Foreskin keratinocyte (primary cell): ENCODE measurements at places on chromosomes 3 and 15. TPM values are rescaled to one million over a fixed set of nuclear protein-coding genes. Genes with fewer than 3 reads are reported as not detected.

Gene CLEC3B
- polyA plus RNA-seq, result not detected in 2 replicates

Gene ANXA2
- polyA plus RNA-seq, result 7,399 and 7,770 TPM in 2 replicates

Gene TIMP4
- 0.09 and 0.13 TPM in 2 replicates for polyA plus RNA-seq

Gene ANKUB1
- 0.45 and 0.48 TPM in 2 replicates for polyA plus RNA-seq

Gene MYL3
- not detected in 2 replicates for polyA plus RNA-seq

Gene KBTBD13
- not detected in 2 replicates for polyA plus RNA-seq

Gene CLRN1
- not detected in 2 replicates for polyA plus RNA-seq

Gene CHRNA7
- 0.22 and 0.38 TPM in 2 replicates for polyA plus RNA-seq

Gene PDIA3
- 463 and 468 TPM in 2 replicates for polyA plus RNA-seq

Gene DUOXA2
- not detected in 2 replicates for polyA plus RNA-seq

Gene TEX55
- polyA plus RNA-seq, result not detected in 2 replicates

Gene RTP1
- polyA plus RNA-seq, result not detected in 2 replicates

Gene MESP2
- polyA plus RNA-seq, result 1.2 TPM in 2 replicates

Gene AMOTL2
- 22.1 and 29.6 TPM in 2 replicates for polyA plus RNA-seq

Gene CACNA2D3
- polyA plus RNA-seq, result 0.04 and 0.62 TPM in 2 replicates

Gene TMCO5A
- not detected in 2 replicates for polyA plus RNA-seq

Gene SLCO2A1
- polyA plus RNA-seq, result 0.14 and 0.41 TPM in 2 replicates

Gene DUOX1
- 9.5 and 10.1 TPM in 2 replicates for polyA plus RNA-seq

Gene PPP1R14D
- not detected in 2 replicates for polyA plus RNA-seq

Gene GOLGA8J
- polyA plus RNA-seq, result not detected in 2 replicates

Gene CHL1
- not detected in 2 replicates for polyA plus RNA-seq

Gene IL1RAP
- 7.8 and 12.7 TPM in 2 replicates for polyA plus RNA-seq

Gene ARID3B
- polyA plus RNA-seq, result 5.3 and 5.4 TPM in 2 replicates

Gene PPM1L
- 0.08 and 0.11 TPM in 2 replicates for polyA plus RNA-seq

Gene CCR3
- polyA plus RNA-seq, result not detected in 2 replicates

Gene GOLGA8H
- polyA plus RNA-seq, result not detected in 2 replicates

Gene WNT5A
- 4.0 and 4.9 TPM in 2 replicates for polyA plus RNA-seq

Gene VEPH1
- polyA plus RNA-seq, result 0.28 and 0.43 TPM in 2 replicates
